ENCODE measurements at places on chromosomes 11 and 22.

DNA sequence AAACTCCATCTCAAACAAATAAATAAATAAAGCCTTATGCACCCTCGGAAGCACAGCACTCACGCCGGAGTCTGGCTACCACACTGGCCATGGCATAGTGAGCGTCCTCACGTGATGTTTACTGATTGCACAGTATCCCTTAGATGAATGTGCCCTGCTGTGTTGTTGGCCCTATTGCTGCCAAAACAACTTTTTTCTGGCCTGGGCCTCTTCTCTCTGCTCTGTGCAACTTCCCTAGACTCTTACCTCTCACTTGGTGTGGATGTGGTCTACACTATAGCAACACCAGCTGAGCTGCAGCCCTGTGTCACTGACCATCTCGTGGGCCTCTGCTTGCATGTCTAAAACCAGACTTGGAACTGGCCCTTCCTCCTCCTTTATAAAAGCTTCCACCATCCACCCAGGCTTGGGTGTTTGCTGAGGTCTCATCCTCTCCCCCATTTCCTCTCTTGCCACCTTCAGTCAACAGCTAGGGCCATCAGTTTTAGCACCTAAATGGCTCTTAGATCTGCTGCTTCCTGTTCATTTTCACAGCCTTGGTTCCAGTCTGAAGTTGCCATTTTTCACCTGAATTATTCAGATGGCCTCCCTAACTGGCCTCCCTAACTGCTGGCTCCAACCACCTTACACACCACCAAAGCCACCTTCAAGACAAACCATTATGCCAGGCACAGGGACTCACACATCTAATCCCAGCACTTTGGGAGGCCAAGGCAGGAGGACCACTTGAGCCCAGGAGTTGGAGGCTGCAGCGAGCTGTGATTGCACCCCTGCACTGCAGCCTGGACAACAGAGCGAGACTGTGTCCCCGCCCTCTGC lies 9.2 kb downstream of the ZNF74 start:
- no peak for DNase-seq

- peak; percentile 65 for DNase-seq
Measured at GRCh38 chr22:31566484-31566883, 70.1 kb downstream of the SFI1 start.

- DNase-seq: no peak
Measured at GRCh38 chr11:115676206-115676605, 172.0 kb upstream of the CADM1 start.

DNA sequence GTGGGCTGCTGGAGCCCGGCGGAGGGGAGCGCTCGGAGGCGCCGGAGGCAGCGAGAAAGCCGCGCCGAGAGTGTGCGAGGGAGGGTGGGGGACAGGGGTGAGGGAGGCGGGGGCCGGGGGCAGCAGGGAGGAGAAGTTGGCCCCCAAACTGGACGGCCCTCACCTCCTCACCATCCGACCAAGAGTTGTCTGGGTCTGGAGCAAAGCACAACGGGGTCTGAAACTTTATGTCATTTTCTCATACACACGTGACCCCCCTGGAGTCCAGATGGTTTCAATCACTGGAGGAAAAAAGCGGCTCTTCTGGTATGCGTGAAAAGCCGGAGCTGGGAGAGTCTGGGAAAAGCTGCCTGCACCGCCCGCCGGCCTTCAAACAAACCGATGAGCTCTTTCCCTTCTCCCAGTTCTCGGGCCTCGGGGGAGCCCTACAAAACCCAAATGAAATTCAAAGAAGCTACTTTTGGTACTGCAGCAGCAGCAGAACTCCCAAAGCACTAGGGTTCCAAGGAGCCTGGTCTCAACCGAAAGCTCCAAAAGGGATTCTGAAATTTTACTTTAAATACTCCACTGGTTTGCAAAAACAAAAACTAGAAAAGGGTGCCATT lies 39.7 kb upstream of the AKIP1 start:
- DNase-seq: peak; percentile 93
